ENCODE measurements at places on chromosomes 2 and 18.

GRCh38 chr18:70228536-70228935 is 23.0 kb upstream of the RTTN start:
- DNase-seq, result no peak

DNA sequence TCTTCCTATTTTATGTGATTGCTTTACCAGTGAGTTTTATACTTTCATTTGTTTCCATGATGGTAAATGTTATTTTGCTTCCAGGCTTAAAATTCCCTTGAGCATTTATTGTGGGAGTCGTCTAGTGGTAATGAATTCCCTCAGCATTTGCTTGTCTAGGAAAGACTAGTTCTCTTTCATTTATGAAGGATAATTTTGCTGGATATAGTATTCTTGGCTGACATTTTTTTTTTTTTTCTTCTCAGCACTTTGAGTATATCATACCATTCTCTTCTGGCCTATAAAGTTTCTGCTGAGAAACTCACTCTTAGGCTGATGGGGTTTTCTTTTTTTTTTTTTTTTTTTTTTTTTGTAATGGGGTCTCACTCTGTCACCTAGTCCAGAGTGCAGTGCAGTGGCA is 99.1 kb downstream of the EDAR start:
- no peak for DNase-seq

DNA sequence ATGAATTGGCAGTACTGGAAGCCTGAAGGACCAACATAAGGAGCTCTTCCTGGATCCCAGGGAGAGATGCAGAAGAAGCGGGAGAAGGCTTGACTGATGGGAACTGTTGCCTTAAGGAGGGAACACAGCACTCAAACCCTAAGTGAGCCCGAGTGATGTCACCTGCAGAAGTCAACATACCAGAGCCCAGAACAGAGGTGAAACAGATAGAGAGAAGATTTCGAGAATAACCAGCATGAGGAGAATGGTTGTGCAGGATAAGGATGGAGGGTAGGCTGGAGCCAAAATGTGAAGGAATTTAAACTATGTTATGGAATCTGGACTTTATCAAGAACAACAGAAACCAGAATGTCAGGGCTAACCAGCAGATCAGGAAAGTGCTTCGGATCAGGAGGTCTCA is 463.1 kb upstream of the DDX18 start:
- DNase-seq, result no peak

DNA sequence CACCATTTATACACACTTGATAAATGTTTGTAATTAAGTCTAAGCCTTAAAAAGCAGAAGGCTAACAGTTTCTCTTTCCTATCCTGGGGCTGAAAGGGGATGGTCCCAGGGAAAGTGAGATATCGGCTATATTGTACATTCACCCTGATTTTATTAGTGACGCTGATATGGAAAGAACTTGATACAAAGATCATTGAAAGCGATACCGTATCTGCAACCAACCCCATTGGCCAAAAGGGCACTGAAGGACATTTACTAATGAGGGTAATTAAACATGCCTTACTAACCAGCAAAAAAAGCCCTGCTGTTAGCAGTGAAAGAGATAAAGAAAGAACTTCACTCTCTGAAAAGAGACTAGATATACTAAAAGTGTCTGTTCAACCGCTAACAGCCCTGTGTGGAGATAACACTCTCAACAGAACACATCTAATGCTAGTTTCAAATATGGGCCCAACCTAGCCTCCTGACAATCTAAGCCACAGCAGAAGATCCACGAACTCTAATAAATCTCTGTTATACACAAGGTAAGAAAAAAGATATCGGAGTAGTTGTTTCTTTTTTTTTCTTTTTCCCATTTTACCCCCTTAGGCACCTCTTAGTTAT is 200.0 kb downstream of the CDH2 start:
- DNase-seq, result no peak

- DNase-seq, result no peak
Measured at GRCh38 chr18:63511285-63511684, 30.9 kb upstream of the SERPINB12 start.

GRCh38 chr2:174981331-174981730 is 23.9 kb downstream of the CHN1 start:
- DNase-seq, result no peak

- DNase-seq, result no peak
Measured at GRCh38 chr18:79506191-79507075, 110.7 kb downstream of the NFATC1 start.

- no peak for DNase-seq
Measured at GRCh38 chr18:23618862-23619387, 32.6 kb upstream of the NPC1 start.

Measured in stimulated activated naive CD8-positive, alpha-beta T cell treated with anti-CD3 and anti-CD28 coated beads, Interleukin-15, amount 100 ng/mL, for 72 hours (primary cell).